ENCODE measurements at places on chromosomes 3 and 15.

DNA sequence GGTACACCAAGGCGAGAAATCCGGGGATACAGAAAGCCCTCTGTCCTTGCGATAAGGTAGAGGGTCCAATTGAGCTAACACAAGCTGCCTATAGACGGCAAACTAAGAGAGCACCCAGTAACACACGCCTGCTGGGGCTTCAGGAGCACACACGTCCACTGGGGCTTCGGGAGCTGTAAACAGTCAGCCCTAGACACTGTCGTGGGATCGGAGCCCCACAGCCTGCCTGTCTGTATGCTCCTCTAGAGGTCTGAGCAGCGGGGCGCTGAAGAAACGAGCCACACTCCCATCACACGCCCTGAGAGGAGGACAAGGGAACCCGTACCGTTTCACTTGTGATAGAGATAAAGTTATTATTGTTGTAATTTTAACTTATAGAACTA is 486 bp downstream of the SAMMSON start:
- DNase-seq: no peak

DNA sequence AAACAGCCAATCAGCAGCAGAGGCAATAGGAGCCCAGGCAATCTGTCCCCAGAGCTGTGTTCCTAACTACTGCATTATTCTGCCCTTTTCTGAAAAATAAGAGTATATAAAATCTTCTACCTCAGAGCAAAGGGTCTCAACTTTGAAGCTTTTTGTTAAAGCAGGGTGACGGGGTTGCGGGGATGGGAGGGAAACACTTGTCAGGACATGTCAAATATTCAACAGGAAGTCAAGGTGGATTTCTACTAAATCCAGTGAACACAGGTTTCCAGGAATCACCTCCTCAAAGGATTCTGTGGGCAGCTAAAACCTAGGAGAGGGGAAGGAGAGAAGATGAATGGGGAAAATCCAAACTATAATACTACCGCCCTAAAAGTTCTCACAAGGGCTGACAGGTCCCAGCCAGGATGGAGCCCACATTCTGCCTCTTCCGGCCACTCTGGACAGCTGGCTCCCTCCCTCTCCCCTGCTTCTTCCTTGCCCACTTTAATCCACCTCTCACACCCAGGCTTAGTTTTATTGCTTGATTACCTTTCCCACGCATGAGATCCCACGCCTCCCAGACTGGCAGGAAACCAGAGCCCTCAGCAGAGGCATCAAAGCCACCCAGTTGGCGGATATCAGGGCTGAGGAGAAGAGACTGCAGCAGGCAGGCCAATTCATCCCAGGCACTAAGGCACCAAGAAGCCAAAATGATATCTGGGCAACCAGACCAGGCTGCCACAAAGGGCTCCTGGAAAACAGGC is 77.2 kb downstream of the OSBPL10 start:
- no peak for DNase-seq

DNA sequence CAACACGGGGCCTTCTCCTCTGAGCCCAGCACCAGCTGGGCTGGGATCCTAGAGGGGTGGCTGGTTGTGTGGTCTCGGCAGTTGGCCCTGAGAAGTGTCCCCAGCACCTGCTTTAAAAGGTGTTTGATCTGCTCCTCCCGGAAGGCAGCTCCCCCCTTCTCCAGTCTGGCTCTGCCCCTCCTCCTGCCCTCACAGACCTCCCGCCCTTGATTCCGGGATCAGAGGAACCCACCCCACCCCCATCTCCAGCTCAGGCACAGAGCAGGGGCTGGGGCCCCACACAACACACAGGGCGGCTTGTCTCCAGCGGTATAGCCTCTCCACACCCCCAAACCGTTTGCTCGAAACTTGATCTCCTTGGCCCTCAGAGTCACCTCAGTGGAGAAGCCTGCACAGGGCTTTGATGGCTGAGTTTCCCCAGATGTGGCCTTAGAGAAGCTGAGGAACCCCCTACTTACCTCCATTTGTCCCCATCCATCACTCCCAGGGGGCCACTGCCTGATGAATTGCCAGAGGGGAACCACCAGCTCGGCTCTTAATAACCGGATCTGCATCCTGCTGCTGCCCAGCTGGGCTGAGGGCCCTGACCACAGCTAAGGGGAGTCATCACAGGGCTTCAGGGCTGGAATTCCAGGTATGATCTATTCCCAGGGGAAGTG is 6.4 kb upstream of the STRA6 start:
- no peak for DNase-seq

- no peak for DNase-seq
Measured at GRCh38 chr3:183619624-183620251, 15.7 kb upstream of the KLHL24 start.

- DNase-seq: no peak
Measured at GRCh38 chr3:133455281-133455680, 55.4 kb downstream of the BFSP2 start.

GRCh38 chr3:15496341-15496664 is 25.2 kb downstream of the COLQ start:
- DNase-seq: no peak

- DNase-seq: no peak
Measured at GRCh38 chr3:158269942-158270341, 160.1 kb downstream of the RSRC1 start.

DNA sequence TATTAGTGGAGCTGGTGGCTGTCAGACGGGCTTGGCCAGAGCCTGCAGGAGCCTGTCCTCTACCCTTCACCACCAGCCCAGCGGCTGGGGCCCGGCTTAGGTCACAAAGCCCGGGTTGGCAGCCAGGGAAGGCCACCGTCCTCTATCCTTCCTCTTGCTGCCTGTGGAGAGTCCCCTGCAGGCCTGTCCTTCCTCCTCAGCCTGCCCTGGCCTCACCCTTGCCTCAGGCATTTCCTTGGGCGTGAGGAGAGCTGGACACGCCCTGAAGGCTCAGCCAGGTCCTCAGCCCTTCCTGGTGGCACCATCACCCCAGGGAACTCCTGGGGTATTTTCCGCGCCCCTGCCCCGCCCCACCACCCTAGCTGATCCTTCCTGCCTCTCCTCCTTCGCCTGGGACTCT is 7.7 kb downstream of the CHAC1 start:
- DNase-seq: no peak

GRCh38 chr15:89593018-89593417 is 17.7 kb downstream of the TICRR start:
- no peak for DNase-seq

All from GM13976 (cell line).